ENCODE measurements at places on chromosomes 5 and 9. TPM values are rescaled to one million over a fixed set of nuclear protein-coding genes. Genes with fewer than 3 reads are reported as not detected.

Gene CYSTM1
- 13.0 TPM for total RNA-seq

Gene UBAC1
- 31.3 TPM for total RNA-seq

Gene GPX3
- 14.9 TPM for total RNA-seq

Gene AGXT2
- total RNA-seq = not detected

Gene MSX2
- 0.79 TPM for total RNA-seq

Gene PCDHB2
- 1.3 TPM for total RNA-seq

Gene FCHSD1
- 25.2 TPM for total RNA-seq

Gene FOXB2
- total RNA-seq = not detected

Gene PAEP
- not detected for total RNA-seq

Gene RGS7BP
- total RNA-seq = not detected

Gene ADGRD2
- total RNA-seq = not detected

Gene TOR2A
- 1.7 TPM for total RNA-seq

Gene SMIM33
- not detected for total RNA-seq

Gene TBC1D2
- total RNA-seq = 4.4 TPM

Gene MORN5
- total RNA-seq = not detected

Gene ODF2
- 21.6 TPM for total RNA-seq

Gene PLPP1
- total RNA-seq = 66.0 TPM

Gene TMEFF1
- total RNA-seq = 2.3 TPM

Gene LOX
- 20.0 TPM for total RNA-seq

Gene NME5
- 2.7 TPM for total RNA-seq

Gene IGIP
- 9.1 TPM for total RNA-seq

Gene GCNT1
- total RNA-seq = 14.7 TPM

Gene C5orf46
- not detected for total RNA-seq

Gene BARHL1
- total RNA-seq = not detected

Gene SPINK1
- not detected for total RNA-seq

Gene ARL14EPL
- 0.69 TPM for total RNA-seq

Gene MYO10
- 33.6 TPM for total RNA-seq

Gene SLC6A18
- total RNA-seq = not detected

Gene ANXA2R
- 5.7 TPM for total RNA-seq

Gene FOXD4L3
- not detected for total RNA-seq

Gene PCDHGA4
- total RNA-seq = 4.7 TPM

Gene SPINK6
- not detected for total RNA-seq

Gene SLC36A3
- total RNA-seq = not detected

Gene GPX8
- 72.0 TPM for total RNA-seq

Gene NUTM2G
- not detected for total RNA-seq

Gene MED10
- total RNA-seq = 10.4 TPM

Gene PCDHB9
- total RNA-seq = 0.16 TPM

Gene CDH18
- 4.4 TPM for total RNA-seq

Gene ZNF367
- 0.09 TPM for total RNA-seq

All from bronchial smooth muscle cell (primary cell).